ENCODE measurements at places on chromosomes 3 and 15.

DNA sequence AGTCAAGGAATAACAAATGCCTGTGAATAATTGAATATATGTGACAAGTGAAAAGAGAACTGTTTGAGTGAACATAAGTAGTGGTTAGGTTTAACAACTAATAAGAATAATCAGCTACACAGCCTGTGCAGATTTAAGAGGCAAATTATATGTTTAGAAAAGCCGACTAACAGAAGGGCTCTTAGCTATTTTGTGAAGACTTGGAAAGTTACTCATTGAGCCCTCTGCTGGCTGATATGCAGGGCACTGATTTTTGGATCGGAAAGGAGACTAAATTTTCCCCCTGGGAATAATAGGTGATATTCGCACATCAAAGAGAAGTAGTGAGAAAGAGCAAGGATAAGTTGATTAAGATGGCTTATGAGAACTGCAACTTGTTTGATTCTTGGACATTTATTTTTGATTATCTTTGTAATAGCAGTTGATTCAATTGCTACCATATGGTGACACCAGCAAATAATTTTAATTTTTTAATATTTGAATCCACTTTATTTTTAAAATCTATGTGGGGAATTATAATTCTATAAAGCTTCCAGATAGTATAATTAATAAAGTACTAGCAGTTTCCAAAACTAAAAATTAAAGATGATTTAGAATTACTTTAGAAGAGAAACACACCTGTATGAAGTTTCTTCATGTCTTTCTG lies 156.2 kb downstream of the NLGN1 start:
- DNase-seq: no peak

DNA sequence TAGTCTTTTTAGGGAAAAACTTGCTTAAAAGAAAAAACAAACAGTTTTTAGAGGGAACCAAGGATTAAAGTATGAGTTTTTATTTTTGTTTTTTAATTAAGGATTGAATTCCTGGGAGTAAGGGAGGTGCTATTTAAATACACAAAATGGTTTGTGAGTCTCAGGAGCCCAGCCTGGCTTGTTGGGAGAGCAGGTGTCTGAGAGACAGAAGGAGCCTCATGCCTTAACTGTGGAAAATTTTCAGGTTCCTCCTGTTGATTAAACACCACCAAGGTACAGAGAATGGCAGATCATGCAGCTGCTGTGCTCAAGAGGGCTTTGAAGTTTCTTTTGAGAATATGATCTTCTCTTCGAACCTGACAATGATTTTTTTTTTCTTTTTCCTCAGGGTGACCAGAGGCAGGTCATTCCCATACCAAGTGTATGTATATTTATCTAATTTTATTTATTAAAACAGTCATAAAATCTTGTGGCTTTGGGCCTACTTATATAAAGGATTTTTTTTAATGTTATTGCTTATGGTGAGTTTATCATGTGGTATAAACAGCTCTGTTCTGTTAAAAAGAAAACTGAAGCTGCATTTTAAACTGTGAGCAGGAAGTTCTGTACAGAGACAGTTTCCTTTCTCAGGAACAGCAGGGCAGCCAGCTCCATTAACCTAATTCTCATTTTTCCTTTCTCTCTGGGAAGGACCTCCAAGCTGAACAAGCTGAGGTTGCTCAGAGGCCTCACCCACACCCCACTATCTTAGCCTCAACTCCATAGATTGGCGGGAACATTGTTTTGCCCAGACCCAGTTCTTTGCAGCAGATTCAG lies 33.7 kb upstream of the VILL start:
- no peak for DNase-seq

DNA sequence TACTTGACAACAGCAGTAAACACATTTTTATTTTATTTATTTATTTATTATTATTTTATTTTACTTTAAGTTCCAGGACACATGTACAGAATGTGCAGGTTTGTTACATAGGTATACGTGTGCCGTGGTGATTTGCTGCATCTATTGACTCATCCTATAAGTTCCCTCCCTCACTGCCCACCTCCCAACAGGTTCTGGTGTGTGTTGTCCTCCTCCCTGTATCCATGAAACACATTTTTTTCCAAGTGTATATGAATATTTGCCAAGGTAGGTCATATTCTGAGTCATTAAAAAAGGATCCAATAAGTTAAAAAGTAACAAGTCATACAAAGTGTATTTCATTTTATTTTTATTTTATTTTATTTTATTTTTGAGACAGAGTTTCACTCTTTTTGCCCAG lies 567.3 kb upstream of the KCNMB2 start:
- no peak for DNase-seq

DNA sequence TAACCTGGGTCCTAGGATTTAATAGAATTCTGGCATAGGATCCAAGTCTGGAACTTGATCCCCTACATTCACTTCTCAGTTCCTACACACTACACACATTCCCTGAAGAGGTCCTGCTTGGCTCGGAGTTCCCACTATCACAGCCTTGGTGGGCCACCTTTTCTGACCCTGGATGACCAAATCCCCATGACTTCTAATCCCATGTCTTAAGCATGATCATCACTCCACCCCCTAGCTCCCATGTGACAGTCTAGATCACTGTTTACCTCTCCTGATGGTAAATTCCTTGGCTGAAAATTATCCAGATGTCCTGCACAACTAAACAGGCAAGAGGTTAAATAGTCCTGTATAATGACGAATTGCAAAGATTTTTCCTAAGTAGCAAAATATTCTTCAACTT lies 40.3 kb downstream of the DUT start:
- no peak for DNase-seq

DNA sequence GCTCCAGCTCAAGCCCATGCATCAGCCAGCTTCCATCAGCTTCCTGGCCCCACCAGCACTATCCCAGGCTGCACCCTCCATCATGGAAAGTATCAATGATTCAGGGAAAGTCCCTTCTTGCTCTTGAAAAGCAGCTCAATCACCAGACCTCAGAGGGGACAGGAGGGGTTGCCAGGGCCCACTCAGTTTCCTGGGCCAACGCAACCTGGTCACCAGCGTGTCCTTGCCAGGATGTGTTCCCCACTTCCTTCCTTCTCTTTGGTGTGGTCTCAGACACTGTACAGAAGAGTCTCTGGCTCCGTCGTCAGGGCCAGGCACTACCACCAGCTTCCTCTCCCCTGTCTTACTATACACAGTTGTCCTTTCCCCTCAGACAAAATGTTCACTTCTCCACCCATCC lies 3.0 kb downstream of the HDC start:
- DNase-seq: peak; percentile 18

DNA sequence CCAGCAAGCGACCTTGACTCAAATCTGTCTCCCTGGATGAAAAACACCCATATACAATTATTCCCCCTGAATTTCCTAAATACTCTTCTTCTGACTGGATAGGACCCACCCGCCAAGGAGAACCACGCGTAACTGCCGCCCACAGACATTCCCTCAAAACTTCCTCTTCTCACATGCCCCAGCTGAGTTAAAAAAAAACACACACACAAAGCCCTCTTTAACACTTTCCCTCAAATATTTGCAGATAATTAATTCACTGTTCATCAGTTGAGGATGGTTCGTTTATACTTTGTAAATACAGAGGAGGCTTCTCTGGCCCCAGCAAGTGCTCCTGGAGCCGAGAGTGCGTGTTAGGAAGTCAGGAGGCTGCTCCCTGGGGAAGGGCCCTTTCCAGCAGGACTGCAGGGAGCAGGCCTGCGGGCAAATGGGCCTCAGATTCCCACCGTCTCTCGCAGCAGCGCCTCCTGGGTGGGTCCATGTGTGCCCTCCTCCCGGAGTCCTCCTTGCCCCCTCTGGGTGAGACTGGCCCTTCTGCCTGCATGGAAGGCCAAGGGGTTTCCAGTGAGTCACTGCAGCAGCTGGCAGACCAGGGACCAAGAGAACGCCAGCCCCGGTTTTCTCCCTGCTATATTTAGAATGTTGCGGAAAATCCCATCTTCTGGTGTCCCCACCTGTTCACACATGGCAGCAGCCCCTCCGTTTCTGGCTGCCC lies 46.8 kb downstream of the MGLL start:
- DNase-seq: no peak

DNA sequence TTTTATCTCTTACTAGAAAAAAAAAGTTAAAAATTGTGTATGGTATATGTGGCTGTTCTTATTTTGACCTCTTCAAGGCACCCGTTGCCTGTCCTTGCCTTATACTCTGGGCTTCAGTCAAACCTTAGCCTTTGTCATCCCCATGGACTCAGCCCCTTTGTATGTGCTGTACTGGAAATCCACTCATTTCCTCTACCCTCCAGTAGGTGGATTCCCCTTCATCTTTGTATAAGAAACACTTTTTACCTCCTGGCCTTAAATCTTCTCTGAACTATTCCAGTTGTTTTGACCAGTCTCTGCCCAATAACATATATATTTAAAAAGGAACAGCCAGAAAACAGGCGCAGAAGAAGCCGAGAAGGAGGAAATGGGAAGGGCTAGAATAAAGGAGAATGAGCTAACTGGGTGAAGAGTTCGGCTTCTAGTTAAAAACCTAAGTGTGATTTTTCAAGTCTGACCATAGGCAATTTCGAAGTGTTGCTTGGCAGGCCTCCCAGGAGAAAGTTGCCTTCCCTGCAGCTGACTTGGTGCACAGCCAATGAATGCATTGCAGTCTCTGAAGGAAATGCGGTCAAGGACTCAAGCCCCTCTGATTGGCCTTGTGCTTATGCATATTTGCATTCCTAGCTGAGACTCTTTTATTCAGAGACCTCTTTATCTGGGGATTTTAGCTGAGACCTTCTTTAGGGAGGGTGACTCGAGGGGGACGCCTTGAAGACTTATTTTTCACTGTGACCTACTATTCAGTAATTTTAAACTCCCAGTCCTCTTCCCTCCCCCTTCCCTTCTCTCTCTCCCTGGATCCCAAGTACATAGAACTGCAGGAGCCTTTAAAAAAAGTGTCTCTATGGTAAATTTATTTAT lies 277.4 kb downstream of the ROBO1 start:
- no peak for DNase-seq

DNA sequence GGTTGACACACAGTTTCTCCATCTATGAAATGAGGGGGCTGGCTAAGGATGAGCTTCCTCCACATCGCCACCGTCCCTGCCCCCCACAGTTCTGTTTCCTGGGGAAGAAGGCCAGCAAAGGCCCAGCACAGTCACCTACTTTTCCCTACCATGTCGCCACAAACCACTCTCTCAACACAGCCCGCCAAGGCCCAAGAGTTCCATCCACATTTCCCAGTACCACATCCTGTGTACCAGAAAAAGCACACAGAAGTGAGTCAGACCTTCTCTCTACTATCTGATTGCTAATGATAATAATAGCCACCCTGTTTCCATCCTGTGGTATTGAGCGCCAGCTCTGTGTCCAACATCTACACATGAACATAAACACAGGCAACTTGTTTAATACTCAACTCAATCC lies 30.3 kb upstream of the C15orf39 start:
- no peak for DNase-seq

- DNase-seq: no peak
Observed at GRCh38 chr3:71585131-71585530, 1.6 kb upstream of the FOXP1 start.

GRCh38 chr3:194272221-194272620 lies 78.9 kb downstream of the CPN2 start:
- DNase-seq: no peak

- DNase-seq: no peak
Observed at GRCh38 chr15:65914981-65915925, 46.0 kb downstream of the RAB11A start.

GRCh38 chr15:71718116-71718910 lies 92.0 kb upstream of the NR2E3 start:
- no peak for DNase-seq

DNA sequence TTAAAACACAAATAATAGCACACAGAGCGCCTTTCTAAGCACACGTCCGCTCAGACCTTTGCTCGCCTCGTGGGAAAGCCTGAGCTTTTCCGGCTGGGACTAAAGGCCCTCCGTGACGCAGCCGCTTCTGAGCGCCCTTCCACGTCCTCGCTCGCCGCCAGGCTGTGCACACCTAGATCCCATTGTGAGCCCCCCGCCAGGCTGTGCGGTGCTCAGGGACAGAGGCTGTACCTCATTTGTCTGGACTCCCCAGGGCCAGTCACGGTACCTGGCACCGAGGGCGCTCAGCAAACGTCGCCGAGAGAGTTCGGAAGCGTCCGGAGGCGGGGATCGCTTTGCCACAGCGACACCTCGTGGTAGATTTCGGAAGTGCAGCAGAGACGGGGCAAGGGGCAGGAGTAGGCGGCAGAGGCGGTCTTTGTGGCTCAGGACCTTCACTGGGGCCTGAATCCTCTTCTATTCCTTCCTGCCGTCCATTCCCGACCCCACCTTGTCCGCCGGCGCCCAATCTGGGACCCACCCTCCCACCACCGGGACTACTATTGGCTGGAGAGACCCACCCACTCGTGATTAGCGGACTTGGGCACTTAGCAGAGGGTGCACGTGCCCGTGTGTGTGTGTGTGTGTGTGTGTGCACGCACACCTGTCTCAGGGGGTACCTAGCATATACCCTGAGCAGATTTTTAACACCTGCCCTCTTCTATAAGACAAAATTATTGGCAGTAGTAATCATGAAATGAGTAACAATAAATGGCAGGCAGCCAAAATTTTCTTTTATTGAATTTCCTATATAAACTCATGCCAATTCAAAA lies 65.6 kb downstream of the RHCG start:
- peak; percentile 84 for DNase-seq

DNA sequence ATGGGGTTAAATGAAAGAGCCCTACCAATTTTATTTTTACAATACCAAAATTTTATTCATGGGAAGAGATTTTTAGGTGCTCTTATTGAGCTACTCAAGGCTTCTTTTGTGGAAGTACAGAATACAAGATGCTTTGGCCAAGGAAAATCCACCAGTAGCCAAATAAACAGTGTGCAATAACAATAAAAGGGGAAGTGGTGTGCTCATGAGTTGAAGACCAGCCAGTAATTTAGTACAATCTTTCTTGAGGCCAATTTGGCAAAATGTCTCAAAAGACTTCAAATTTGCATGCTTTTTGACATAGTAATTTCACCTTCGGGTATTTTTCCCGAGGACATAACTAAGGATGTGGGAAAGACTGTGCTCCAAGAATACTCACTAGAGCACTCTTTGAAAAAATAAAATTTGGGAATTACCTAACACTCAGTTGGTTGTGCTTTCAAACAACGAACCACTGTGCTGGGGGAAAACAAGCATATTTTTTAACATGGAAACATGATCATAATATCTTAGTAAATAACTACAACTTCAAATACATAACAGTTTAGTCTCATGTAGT lies 294.0 kb downstream of the DIPK2A start:
- no peak for DNase-seq

DNA sequence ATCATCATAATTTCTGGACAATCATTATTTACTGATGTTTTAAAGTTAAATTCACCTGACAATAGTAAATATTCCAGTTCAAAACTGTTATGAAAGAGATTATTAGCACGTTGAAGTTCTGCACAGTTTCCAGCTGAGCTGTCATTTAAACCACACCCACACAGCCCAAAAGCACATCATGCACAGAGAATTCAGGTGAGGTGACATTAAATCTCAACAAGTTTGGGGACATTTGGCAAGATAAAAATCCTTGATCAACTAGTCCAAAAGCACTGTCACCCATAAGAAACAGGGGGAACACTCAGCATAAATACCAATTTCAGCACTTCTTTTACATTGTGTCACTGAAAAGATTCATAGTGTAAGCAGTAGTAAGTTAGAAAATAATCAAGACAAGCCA lies 6.9 kb downstream of the NCEH1 start:
- DNase-seq: no peak
